ENCODE measurements at places on chromosomes 11 and 22.

GRCh38 chr11:96091476-96091875 is 167.6 kb upstream of the MTMR2 start:
- no peak for DNase-seq

DNA sequence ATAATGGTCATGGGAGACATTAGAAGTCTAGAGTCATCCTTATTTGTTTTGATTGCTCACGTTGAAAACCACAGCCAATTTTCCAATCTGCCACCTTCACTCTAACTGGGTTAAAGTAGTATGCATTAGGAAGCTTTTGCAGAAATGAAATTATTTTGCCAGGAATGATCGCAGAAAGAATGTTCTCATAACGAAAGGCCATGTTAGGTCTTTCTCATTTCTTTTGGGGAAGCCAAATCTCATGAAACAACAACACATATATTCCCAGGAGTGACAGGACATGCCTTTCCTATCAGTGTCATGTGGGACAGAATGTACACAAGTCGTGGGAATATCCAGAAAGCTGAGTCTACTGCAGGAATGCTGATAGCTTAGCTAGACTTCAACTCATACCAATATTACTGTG is 386.3 kb downstream of the AASDHPPT start:
- no peak for DNase-seq

GRCh38 chr11:1883346-1884302 is 8.1 kb downstream of the PRR33 start:
- DNase-seq, result no peak

- no peak for DNase-seq
Measured at GRCh38 chr11:62427630-62428233, 8.9 kb downstream of the SCGB1A1 start.

DNA sequence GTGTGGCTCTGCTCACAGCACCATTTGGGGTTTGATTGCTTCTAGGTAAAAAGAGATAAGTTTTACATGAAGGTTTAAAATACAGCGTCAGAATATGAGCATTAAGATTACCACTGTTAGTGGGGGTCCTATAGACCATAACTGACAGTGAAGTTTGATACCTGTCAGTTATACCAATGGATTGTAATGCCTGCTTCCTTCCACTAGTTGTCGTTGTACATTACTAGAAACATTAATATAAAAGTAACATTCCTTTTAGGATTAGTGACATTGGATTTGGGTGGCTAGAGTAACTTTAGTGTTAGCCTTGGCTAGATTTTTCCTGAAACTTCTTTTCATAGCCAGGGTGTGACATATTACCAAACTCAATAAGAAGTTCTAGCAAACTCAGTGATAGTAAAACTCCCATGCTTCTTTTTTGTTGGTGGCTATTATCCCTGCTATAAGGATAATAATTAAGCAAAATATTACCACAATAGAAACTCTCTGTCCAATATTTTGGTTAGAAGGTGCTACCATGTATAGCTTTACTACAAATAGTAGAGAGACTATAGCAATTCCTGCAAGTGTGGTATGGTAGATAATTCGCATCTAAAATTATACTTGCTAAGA is 57.1 kb downstream of the FAM181B start:
- no peak for DNase-seq

DNA sequence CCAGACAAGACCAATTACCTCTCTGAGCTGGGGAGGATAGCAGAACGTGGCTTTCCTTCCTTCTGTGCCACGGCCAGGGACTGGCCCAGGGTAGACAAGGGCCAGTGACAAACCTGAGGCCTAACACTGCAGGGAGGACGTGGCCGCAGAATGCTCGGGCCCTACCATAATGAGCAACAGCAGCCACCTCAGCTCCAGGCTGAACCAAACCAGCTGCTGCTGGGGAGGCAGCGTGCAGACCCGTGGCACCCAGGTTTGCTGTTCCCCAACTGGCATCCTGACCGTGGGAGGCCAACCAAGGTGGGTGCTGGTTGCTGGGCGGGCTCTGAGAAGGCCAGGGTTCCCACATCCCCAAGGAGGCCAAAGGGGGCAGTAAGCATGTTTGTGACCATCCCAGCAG is 83.0 kb downstream of the MORC2 start:
- DNase-seq, result no peak

DNA sequence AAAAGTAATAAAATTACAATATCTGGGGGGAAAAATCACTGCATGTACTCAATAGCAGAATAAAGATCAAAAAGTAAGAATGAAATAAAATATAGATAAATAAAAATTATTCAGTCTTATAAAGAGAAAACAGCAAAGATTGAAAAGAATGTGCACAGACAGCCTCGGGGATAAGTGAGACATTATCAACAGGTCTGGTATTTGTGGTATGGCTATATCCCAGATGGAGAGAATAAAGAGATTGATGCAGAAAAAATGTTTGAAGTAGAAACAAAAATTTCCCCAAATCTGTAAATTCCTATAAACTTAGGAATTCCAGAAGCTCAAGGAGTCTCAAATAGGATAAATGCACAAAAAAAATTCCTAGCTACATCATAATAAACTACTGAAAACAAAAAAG is 74.5 kb upstream of the LUZP2 start:
- no peak for DNase-seq

DNA sequence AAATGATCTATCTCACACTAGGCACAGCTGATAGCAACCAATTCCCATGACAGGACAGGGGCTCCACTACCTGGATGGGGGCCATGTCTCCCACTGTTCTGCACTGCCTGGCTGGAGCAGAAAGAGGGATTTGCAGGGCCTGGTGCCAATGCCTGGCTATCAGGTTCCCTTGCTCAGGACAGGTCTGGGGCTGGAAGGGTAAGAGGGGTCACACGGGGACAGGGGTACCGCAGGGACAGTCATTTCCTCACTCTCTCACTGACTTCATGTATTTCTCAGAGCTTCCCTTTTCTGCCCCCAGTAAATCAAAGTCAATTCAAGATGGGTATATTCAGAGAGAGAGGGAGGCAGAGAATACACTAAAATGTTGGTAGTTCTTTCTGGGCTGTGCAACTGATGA is 119.1 kb upstream of the CSNK2A3 start:
- DNase-seq, result no peak

- DNase-seq, result no peak
Measured at GRCh38 chr11:40246983-40247382, 1212.5 kb downstream of the LRRC4C start.

DNA sequence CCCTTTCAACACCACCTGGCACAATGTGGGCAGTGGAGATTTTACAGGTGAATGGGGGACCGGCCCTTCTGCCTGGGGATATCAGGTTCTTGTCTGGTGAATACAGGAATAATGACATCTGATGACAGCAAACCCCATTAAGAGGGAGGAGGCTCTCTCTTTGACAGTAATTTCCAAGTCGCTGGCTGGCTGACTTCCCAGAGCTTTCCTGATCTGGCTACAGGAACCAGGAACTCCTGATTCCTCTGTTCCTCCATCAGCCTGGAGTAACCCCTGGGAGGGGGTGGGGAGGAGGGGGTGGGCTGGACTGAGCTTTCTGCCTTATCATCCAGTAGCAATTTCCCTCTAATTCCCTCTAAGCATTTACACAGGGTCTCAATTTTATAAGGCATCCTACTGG is 3.7 kb upstream of the MIEF1 start:
- no peak for DNase-seq

GRCh38 chr22:33299245-33299956 is 241.2 kb upstream of the SYN3 start:
- no peak for DNase-seq

GRCh38 chr11:117229411-117229810 is 2.5 kb downstream of the PCSK7 start:
- DNase-seq, result no peak

DNA sequence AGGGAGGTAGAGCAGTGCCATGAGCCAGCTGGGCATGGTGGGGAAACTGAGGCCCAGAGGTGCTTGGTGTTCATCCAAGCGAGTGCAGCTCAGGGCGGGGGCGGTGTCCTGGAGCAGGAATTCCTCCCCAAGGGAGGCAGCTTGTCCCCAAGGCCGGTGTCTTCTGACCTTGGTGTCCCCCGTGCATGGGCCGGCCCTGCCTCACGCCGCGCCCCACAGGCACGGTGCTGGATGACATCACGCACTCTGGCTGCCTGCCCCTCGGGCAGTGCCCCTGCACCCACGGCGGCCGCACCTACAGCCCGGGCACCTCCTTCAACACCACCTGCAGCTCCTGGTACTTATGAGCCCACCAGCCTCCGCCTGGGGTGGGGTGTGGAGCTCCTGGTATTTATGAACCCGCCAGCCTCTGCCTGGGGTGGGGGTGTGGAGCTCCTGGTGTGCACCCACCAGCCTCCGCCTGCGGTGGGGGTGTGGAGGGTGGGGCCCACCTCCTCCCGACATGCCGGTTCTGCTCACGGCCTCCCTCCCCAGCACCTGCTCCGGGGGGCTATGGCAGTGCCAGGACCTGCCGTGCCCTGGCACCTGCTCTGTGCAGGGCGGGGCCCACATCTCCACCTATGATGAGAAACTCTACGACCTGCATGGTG is 6.7 kb downstream of the MUC5B start:
- no peak for DNase-seq

DNA sequence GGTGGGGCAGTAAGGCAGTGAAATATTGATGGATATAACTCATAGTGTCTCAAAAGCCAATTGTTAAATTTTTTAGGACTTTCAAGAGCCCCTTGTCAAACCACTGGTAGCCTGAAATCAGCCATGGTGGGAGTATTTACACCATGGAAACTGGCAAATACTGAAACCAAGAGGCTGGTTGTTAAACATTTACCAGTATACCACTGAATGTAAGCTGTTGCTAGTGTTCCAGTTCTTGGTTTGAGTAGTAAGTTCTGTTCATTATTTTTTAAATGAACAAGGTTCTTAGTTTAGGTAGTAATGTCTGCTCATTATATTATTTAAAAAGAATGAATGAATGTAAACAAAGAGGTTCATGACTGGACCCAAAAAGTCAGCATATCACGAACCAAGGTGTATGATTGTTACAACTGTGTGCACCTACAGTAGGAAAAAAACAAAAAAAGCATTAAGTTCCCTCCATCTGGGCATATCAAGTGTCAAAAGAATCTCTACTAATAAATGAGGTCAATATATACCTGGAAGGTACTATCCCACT is 4.5 kb upstream of the EIF3F start:
- no peak for DNase-seq

- DNase-seq, result no peak
Measured at GRCh38 chr11:43376594-43376993, 17.9 kb downstream of the TTC17 start.

DNA sequence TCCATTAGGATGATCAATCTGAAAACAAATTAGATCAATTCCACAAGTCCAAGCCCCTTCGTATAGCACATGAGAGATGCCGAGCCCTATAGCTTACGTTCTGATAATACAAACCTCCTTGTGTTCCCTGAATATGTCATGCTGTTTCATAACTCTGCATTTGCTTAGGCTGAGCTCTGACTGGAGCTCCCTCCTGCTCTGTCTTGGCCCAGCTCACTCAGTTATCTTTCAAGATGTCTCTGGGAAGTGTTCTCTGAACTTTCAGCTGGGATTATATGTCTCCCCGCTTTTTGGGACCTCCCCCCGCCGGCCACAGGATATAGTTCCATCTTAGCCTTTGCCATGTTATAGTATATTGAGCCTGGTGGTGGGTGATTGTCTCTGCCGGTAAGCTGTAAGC is 44.0 kb downstream of the FDX1 start:
- DNase-seq, result no peak

GRCh38 chr11:60396799-60397198 is 540 bp downstream of the MS4A14 start:
- no peak for DNase-seq

DNA sequence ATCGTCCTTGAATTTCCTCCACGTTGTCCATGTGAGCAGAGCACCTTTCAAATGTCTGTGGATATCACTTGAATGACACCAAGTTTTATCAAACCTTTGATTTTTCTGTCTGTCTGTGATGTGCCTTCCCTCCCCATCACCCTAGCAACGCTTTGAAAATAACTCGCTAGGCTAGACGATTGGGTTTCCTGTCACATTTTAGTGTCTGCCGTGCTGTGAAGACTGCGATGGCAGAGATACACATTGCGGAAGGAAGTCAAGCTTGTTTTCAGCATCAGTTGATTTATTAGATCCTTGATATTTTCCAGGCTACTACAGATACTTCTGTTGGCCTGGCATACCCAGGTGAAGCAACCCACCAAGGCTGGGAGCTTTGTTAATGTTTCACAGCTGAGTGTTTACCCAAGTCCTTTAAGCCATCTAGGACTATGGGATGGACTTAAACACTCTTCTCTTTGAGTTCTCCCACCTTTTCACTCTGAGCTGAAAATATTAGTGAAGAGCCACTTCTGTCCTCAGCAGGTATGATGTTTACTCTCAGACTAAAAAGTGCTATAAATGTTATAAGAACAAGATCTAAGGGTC is 93.6 kb upstream of the CD44 start:
- DNase-seq, result peak; percentile 80

GRCh38 chr11:128463371-128463829 is 124.0 kb downstream of the ETS1 start:
- DNase-seq, result no peak

DNA sequence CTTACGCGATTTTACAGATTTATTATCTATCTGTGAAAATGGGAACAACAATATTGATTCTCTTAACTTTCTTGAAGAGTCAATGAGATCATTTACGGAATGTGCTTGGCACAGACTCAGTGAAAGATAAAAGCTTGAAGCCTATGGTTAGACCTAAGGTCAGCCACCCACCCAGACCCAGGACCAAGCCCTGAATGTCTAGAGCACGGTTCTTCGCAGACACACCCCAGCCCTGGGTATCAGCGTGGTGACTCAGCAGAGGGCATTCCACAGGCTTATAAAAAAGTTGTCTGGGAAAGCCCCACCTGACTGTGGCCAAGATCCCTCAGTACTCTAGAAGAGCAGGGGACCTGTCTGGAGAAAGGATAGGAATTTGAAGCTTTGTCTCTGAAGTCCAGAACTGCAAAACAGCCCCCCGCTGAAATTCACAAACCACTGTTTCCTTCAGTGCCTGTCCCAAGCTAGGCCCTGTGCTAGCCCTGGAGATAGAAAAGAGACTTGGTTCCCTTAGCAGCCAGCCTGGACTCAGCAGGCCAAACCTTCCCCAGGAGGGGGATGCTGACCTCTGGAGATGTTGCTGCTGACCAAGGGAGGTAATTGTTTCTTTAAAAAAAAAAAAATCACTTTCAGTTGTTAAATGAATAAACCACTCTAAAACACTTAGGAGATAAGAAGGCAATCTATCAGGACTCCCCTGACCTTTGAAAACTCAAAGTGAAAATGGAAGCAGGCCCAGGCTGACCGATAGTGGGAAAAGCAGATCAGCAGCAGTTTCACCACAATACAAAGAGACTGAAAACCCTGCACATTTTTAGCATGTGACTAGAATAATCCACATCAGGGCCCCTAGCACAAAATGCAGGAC is 114.0 kb downstream of the ABTB2 start:
- DNase-seq, result no peak

- no peak for DNase-seq
Measured at GRCh38 chr22:45465633-45466032, 37.0 kb upstream of the FBLN1 start.

- DNase-seq, result no peak
Measured at GRCh38 chr11:33828604-33829429, 54.5 kb upstream of the FBXO3 start.

- DNase-seq, result no peak
Measured at GRCh38 chr11:36187622-36188021, 101.6 kb downstream of the COMMD9 start.

GRCh38 chr11:69496202-69496557 is 14.7 kb downstream of the LINC01488 start:
- no peak for DNase-seq

- DNase-seq, result no peak
Measured at GRCh38 chr11:10283991-10284390, 10.0 kb downstream of the SBF2 start.
